Upper lobe of left lung (tissue), 6 donors: ENCODE measurements at places on chromosomes 12 and 14. TPM values are rescaled to one million over a fixed set of nuclear protein-coding genes. Genes with fewer than 3 reads are reported as not detected.
A peak's percentile ranks its signal among the peaks of the same experiment; 100 is the strongest.

Gene LRRC43
- total RNA-seq, result 4.0 TPM

- no peak overlapping the region for H3K27ac ChIP-seq
- no peak overlapping the region for H3K4me3 ChIP-seq
- H3K27me3 ChIP-seq, result no peaks in the 10 kb centered on the region
- no peaks in the 10 kb centered on the region for H3K36me3 ChIP-seq
Observed at GRCh38 chr14:100989924-100990323, 86.4 kb upstream of the RTL1 start.

Gene BDKRB2
- 2.9 TPM for total RNA-seq

Gene PCED1B
- 8.5 TPM for total RNA-seq

GRCh38 chr12:105400227-105400626 lies 69.7 kb downstream of the C12orf75 start:
- no peaks in the 10 kb centered on the region for H3K36me3 ChIP-seq
- H3K27me3 ChIP-seq, result no peaks in the 10 kb centered on the region
- H3K27ac ChIP-seq, result no peak overlapping the region
- DNase-seq, result no peak

DNA sequence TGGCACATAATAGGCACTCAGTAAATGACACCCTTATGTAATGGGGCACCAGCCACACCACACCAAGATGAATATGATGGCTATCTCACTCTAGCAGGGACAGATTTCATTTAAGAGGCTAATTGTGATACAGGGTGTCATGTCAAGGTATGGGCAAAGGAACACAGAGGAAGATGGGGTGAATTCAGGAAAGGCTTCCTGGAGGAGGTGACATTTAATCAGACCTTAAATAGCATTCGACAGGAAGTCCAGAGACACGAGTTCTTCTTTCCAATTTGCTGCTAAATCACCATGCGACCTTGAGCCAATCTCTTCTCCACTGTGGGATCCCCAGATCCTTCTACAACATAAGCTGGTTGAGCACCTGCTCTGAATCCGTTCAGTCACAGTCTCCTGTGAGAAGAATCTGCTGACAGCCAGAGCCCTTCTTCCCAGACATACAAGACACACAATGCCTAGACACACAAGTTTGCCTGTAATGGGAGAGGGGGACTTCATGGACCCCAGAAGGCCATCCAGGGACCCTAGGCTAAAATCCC lies 1.5 kb upstream of the DTX1 start:
- no peak for DNase-seq
- H3K27me3 ChIP-seq, result no peaks in the 10 kb centered on the region
- peaks cover 12% of the 10 kb centered on the region for H3K4me1 ChIP-seq
- H3K4me3 ChIP-seq, result no peak overlapping the region

GRCh38 chr12:50620109-50620977 lies 115.6 kb downstream of the DIP2B start:
- no peak overlapping the region for H3K27ac ChIP-seq
- H3K36me3 ChIP-seq, result no peaks in the 10 kb centered on the region
- DNase-seq, result no peak
- H3K4me1 ChIP-seq, result peaks cover 28% of the 10 kb centered on the region
- H3K4me3 ChIP-seq, result no peak overlapping the region
- H3K27me3 ChIP-seq, result no peaks in the 10 kb centered on the region

- DNase-seq, result no peak
- H3K4me1 ChIP-seq, result no peaks in the 10 kb centered on the region
- H3K36me3 ChIP-seq, result peaks cover 33% of the 10 kb centered on the region
- no peak overlapping the region for H3K4me3 ChIP-seq
Observed at GRCh38 chr12:57159311-57159710, 11.9 kb upstream of the LRP1-AS start.

Gene SLC6A13
- total RNA-seq, result 1.8 TPM

Gene EML5
- total RNA-seq, result 1.7 TPM

Gene CCDC175
- total RNA-seq, result 0.14 TPM

DNA sequence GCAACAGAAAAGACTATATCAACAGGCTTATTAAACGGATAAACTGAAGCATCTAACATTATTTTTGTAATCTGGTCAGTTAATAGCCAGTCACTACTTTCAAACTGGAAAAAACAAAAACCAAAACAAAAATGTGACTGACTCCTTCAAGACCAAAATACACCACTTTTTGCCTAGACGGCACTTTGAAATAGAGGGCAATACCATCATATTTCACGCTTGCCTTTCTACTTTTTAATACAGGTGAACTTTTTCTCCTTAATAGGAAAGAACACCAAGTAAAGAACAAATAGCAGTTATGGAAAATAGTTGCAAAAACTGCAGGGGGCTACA lies 550 bp upstream of the NUP107 start:
- DNase-seq, result no peak
- H3K36me3 ChIP-seq, result peaks cover 11% of the 10 kb centered on the region
- no peaks in the 10 kb centered on the region for H3K27me3 ChIP-seq
- H3K4me1 ChIP-seq, result peaks cover 15% of the 10 kb centered on the region
- H3K4me3 ChIP-seq, result peak overlapping the region; percentile 96

Gene DHRS4
- 37.4 TPM for total RNA-seq
